ENCODE measurements at places on chromosomes 6 and 20. TPM values are rescaled to one million over a fixed set of nuclear protein-coding genes. Genes with fewer than 3 reads are reported as not detected.

RBM24 gene
- 1.1 TPM for polyA plus RNA-seq

PNPLA1 gene
- 1.7 TPM for polyA plus RNA-seq

C6orf52 gene
- 3.2 TPM for polyA plus RNA-seq

- no peak for DNase-seq
These were observed 452.1 kb upstream of the POU3F2 start for GRCh38 chr6:98382246-98382645.

- DNase-seq: no peak
These were observed 6.1 kb upstream of the MAS1 start for GRCh38 chr6:159884720-159885119.

- no peak for DNase-seq
These were observed 300.5 kb upstream of the SUPT3H start for GRCh38 chr6:45678285-45678607.

DNA sequence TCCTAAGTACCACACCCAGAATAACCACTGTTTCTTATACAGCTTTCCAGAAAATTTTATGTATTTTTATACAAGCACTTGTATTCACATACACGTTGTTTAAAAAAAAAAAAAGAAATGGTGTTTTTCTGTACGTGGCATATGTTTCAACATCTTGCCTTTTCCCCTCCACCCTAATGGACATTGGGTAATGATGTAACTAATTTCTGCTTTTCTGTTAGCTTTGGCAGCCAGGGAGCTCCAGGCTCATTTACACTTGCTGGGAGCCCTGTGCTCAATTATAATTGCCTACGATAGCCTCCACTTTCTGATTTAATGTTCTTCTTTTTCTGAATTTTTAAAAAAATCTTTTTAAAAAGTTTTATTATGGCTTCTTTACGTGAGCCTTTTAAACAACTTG lies 352.4 kb downstream of the UTRN start:
- no peak for DNase-seq

Data from renal cortex interstitium (tissue), 15 donors.